ENCODE measurements at places on chromosomes 5 and 9.

- DNase-seq = no peak
Measured at GRCh38 chr5:158660726-158661125, 439.0 kb downstream of the EBF1 start.

DNA sequence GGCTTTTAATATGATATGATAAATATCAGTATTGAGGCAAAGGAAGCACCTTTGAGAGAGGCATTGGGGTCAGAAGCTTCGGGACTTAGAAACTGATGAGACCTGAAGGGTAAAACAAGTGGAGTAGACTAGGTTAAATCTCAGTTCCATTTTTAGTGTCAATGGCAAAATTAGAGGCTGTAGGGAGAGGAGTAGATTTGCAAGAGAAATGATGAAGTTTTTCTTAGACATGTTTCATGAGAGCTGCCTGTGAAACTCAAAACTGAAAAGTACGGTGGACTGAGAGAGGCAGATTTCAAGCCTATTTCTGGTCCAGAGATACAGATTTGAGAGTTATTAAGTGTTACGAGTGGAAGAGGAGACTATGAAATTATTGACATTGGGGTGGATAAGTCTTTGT lies 278.5 kb downstream of the TAF11L14 start:
- no peak for DNase-seq

- DNase-seq = no peak
Measured at GRCh38 chr9:110476251-110476650, 103.3 kb downstream of the SVEP1 start.

DNA sequence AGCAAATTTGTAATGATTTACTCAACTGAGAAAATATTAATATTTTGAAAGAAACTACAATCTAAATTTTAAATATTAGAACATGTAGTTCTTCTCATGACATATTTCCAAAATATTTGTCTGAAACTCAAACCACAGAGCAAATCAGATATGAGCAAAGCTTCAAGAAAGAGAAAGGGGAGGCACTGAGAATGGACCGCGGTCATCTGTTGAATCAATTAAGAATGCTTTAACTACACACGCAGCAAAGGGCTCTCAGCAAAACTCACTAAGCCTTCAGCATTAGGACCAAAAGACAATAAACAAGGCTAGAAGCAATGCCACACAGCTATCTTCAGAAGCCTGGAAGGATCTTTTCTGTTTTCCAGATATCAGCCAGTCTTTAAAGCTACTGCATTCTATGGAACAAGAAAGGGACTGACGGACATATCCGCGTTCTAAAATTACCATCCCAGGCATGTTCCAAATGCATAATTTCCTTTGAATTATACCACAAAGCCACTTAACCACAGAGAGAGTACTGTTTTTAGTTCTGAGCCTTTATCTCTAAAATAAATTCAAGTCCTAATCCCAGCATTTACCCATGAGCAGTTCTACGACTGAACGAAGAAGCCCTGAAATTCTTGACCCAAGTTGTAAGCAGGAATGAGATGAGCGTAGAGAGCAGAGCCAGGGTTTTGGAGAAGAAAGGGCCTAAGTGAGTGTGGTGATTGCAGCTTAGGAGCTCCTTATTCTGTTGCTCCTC lies 513.5 kb downstream of the AGTPBP1 start:
- DNase-seq = no peak

GRCh38 chr5:1926471-1927341 lies 44.0 kb upstream of the IRX4 start:
- DNase-seq = no peak

- no peak for DNase-seq
Measured at GRCh38 chr9:32787816-32788215, 4.5 kb downstream of the TMEM215 start.

- no peak for DNase-seq
Measured at GRCh38 chr5:1351156-1351555, 6.3 kb upstream of the CLPTM1L start.

- no peak for DNase-seq
Measured at GRCh38 chr9:37447111-37447510, 18.1 kb downstream of the ZBTB5 start.

DNA sequence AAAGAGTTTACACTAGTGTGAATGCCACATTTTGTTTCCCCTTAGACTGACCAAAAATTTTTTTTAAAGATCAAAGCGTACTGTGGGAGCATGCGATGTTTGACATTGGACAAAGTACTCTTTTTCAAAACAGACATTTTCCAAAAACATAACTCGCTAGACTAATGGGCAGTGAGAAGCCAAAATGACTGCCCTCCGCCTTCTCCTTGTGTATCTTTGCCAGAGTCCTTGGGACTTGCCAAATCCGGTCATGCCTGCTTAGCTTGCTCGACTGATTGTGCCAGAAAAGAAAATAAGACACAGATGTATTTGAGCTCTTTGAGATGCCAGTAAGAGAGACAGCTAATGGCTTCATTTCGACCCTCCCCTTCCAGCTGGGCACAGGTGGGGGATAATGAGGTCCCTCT lies 157.5 kb downstream of the MAPKAP1 start:
- DNase-seq = no peak

DNA sequence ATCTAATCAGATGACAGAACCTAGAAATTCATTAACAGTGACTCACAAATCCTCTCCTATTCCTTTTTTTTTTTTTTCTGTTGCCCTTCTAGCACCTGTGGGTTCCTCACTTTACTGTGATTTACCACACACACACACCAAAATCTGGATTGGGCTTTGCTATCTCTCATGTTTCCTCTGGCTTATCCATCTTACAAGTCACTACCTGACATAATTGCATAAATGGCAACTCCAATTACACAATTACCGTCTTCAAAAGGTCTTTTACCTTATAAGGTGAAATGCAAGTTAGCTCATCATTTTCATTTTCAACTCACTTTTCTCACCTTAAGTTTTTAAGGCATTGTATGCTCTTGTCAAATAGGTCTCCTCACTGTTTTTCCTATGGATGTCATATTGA lies 426.3 kb upstream of the MEF2C start:
- DNase-seq = no peak

- no peak for DNase-seq
Measured at GRCh38 chr9:135978642-135979546, 17.7 kb upstream of the UBAC1 start.

GRCh38 chr5:6394429-6395101 lies 16.2 kb upstream of the MED10 start:
- DNase-seq = no peak

GRCh38 chr9:134502266-134502791 lies 139.3 kb upstream of the COL5A1 start:
- DNase-seq = no peak

DNA sequence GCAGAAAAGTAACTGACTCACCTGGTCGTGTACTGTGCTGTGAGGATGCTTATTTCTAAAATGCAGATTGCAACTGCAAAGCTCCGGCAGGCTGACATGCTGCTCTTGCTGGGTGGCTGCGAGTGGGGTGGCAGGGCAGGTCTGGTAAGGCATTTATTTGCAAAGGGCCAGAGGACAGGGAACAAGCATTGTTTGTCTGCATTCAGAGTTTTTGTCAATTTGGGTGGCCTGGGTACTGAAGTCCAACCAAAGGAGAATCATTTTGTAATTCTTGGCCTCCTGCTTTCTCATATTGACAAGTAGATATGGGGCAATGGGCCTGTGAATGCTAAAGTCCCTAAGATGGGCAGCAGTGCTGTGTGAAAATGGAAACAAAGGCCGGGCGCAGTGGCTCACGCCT lies at the start of gene C9:
C9 (minus strand) TSS at position 129 of the 400 bp plus-strand sequence; CDS start at position 98, 31 bp downstream.
- DNase-seq = no peak

DNA sequence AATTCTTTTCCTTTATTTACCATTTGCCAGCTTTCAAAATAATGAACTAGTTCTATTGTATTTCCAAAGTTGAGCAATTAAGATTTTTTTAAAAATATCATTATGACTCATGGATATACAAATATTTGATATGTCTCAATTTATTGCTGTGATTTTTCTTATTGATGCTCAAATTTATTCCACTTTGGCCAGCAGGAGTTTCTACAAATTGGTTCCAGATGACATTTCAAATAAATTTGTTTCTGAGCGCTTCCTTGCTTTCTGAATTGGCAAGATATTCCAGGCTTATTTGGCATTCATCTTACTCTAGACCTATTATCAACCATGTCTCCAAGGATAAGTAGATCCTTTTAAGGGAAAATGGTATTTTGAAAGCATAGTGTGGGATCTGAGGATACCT lies 58.5 kb upstream of the TJP2 start:
- DNase-seq = peak; percentile 77

DNA sequence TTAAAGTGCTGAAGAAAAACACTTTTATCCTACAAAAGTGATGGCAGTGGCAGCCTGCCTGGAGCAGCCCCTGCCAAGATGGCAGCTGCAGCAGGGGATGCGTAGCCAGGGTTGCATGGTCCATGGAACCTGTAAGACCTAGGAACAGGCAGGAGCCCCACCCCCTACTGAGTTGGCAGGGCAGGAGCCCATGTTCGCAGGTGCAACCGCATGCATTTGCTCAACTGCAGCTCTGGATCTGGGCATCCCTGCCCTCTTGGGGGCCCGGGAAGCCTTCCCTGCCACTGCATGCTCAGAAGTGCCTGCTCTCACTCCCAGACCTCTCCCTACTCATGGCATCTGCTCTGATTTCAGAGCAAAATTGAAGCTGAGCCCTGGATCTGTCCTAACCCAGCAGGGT lies 779.6 kb downstream of the CDH18 start:
- no peak for DNase-seq

GRCh38 chr5:125481506-125482465 lies 735.3 kb upstream of the ZNF608 start:
- DNase-seq = no peak

- DNase-seq = no peak
Measured at GRCh38 chr9:3125602-3126405, 281.9 kb upstream of the PUM3 start.

DNA sequence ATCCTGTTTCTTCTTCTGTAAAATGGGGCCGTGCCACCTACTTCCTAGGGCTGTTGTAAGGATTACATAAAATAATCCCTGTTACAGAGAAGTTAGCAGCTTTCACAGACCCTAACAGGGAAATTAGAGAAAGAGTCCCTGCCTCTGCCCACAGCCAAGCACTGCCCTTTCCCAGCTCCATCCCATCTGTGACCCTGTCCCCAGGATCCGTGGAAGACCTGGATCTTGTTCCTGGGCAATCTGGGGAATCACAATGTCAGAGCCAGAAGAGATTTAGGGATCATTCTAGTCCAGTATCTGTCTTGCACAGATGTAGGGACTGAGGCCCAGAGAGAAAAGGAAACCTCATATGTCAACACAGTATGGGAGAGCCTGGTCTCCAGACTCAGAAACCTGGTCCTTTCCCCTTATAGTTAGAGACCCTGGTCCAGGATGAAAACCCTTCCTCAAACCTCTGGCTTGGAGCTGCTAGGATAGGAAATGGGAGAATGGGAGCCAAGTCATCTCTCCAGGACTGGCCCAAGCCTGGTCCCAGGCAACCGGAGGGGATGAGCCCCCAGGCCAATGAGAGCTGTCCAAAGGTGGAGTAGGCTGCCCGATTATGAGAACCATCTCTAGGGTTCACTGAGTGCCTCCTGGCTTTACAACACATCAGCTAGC lies 12.5 kb downstream of the LHX6 start:
- no peak for DNase-seq

- peak; percentile 26 for DNase-seq
Measured at GRCh38 chr5:116137544-116138378, 52.9 kb downstream of the COMMD10 start.

DNA sequence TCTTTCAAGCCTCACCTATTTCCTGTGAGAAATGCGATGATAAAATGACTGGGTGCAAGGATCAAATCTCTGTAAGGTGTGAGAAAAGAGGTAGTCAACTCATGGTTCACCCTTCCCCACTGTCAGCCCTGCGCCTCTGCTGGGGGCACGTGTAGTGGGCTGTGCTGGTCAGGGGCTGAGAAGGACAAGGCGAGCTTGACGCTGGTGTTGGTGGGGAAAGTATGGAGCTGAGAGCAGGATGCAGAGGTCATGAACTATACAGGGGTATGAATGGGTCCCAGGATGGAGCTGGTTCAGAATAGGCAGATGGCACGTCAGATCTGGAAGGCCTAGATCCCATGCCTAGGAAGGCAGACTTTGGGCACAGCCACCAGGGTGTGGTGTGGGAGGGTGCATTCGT lies 20.6 kb downstream of the PITX1 start:
- no peak for DNase-seq

GRCh38 chr9:133612816-133613215 lies 3.6 kb upstream of the FAM163B start:
- no peak for DNase-seq

DNA sequence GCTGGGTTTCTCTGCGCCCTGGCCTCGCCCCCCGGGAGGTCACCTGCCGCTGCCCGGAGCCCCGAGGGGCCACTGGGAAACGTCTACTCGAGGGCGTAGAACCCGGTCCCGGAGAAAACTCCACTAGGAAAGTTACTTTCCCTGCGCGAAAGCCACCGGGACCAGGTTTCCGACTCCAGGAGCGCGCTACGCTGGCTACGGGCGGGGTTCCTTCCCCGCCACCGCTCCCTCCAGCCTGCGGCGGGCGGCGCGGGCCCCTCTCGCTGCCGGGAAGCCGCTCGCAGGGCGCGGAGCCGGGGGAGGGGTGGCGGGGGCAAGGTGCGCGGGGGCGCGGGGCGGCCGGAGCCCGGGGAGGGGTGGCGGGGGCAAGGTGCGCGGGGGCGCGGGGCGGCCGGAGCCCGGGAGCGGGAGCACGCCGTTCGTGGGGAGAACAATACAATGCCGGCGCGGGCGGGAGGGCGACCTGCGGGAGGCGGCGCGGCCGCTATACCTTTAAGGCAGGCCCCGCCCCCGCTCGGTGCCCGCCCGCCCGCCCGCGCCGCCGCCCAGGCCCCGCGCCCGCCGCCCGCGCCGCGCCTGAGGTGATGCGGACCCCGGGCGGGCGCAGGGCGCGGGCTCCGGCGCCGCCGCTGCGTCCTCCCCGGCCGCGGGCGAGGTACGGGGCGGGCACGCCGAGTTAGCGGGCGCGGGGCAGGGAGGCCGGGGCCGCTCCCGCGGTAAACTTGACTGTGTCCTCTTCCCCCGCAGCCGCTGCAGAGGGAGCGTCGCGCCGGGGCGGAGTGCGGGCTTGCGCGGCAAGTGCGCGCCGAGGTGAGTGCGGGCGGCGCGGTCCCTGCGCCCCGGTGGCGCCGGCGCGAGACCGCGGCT lies 278.1 kb downstream of the AOPEP start:
- no peak for DNase-seq

GRCh38 chr5:54404568-54404967 lies 50.9 kb upstream of the HSPB3 start:
- no peak for DNase-seq

GRCh38 chr5:8949908-8950307 lies 596.0 kb downstream of the SEMA5A start:
- DNase-seq = no peak

GRCh38 chr5:179141867-179142266 lies 81.7 kb downstream of the ZNF354C start:
- DNase-seq = no peak

DNA sequence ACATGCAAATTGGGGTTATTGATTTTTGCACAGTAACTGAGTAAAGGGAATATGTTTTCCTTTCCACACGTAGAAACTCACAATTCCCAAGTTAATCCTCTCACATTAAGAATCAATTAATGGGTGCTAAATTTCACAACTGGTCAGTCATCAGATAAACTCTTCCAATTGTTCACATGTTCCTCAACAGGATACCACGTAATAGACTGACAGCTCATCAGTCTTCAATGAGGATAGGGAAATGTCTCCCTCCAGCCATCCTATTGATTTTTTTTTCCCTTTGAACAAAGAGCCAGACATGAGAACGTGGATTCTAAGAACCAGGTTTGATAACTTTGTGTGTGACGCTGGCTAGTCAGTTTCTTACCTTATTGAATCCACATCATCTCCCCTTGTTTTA lies 768 bp upstream of the CER1 start:
- no peak for DNase-seq

- no peak for DNase-seq
Measured at GRCh38 chr5:53041071-53041692, 52.0 kb downstream of the ITGA2 start.
